ENCODE measurements at places on chromosomes 12 and 14.

GRCh38 chr14:80393766-80394165 lies 182.5 kb upstream of the DIO2 start:
- DNase-seq = no peak

GRCh38 chr12:63949902-63950301 lies 105.4 kb downstream of the SRGAP1 start:
- no peak for DNase-seq

GRCh38 chr12:103962493-103962892 lies 3.2 kb upstream of the TDG start:
- no peak for DNase-seq

GRCh38 chr12:122860040-122860853 lies 25.0 kb downstream of the HIP1R start:
- no peak for DNase-seq

- no peak for DNase-seq
Measured at GRCh38 chr12:97481428-97481827, 18.8 kb downstream of the RMST start.

- no peak for DNase-seq
Measured at GRCh38 chr14:34012978-34013720, 62.3 kb upstream of the EGLN3 start.

- no peak for DNase-seq
Measured at GRCh38 chr12:84702001-84702400, 210.6 kb downstream of the SLC6A15 start.

Data from cortex of kidney (tissue), 1 donor.